NCI-H2029 treated with DMSO at 0.1 percent for 48 hours (cell line): ENCODE measurements at places on chromosomes 13 and 19.

DNA sequence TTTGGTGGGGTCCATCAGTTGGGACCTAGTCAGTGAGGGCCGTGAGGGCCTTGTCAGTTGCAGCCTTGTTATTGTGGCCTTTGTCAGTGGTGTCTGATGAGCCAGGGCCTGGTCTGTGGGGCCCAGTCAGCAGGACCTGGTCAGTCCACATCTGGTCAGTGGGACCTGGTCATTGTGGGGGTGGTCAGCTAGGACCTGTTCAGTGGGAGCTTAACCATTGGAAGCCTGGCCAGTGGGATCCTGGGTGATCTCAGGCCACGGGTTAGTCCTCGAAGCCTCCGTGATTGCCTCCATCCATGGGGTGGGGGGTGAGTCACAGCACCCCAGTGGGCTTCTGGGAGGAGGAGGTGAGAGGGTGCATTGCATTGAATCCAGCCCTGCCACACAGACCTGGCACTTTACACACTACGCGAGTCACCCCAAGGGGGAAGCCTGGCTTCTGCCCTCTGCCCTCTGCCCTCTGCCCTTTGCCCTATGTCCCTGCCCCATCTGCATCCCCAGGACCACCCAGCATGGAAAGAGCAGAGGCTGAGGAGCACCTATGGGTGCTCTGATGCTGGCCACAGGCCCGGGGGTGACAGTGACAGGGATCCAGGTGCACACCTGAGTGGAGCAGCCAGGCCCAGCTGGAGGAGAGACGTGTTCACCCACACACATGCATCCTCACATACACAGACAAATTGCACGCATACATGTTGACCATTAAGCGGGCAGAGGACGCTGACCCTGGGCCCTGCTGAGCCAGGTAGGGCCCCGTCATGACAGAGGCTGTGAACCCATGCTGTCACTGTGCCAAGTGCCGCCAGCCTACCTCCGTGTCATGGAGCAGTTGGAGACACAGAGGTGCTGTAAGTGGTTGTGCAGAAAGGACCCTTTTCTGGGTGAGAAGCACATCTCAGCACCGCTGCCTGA, 59.8 kb upstream of the TPM4 start:
- no peak for DNase-seq

- no peak for DNase-seq
Measured at GRCh38 chr19:1310853-1311180, 25.1 kb downstream of the EFNA2 start.

DNA sequence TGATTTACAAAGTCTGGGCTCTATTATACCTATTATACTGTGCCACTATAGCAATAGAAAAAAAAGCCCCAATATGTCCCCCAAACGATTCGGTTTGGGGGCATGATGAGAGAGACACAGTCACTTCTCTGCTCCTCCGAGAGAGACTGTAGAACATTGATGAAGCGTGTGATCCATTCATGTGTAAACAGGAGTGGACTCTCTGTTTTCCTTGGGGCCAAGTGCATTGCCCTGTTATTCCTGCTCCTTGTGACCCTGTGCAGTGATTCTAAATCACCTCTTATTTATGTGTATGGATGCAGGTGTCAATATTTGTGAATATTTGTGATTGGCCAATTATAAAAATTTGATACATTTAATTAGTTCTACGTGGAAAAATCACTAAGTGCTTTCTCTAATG, 17.0 kb downstream of the F10 start:
- no peak for DNase-seq

- DNase-seq, result no peak
Measured at GRCh38 chr19:416416-416815, 7.5 kb upstream of the C2CD4C start.

DNA sequence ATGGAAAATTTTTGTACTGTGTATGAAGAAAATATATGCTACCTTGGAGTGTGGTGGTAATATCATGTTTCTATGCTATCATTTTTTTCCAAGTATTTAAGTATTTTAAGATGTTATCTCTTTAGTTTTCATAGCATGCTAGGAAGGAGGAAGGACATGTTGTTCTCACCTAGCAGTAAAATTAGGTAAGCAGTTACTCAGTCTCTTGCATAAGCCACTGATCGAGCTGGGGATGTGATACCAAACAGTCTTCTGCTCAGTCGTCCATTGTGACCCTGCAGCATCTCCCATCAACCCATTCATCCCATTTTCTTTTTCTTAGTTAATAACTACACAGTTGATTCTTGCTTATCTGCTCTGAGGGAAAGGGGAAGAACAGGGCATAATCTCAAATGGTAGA, 130.6 kb downstream of the KLF5 start:
- DNase-seq, result no peak

- DNase-seq, result no peak
Measured at GRCh38 chr13:80469853-80470381, 129.0 kb upstream of the SPRY2 start.

- no peak for DNase-seq
Measured at GRCh38 chr19:43581467-43581866, 5.9 kb downstream of the PINLYP start.
